Kidney epithelial cell (primary cell): ENCODE measurements at places on chromosomes 6 and 20. TPM values are rescaled to one million over a fixed set of nuclear protein-coding genes. Genes with fewer than 3 reads are reported as not detected.
A peak's percentile ranks its signal among the peaks of the same experiment; 100 is the strongest.

MAVS gene
- 30.8 and 32.0 TPM in 2 replicates for total RNA-seq

NHLRC1 gene
- total RNA-seq, result 3.1 and 4.5 TPM in 2 replicates

ASIP gene
- not detected in 2 replicates for total RNA-seq

TSBP1 gene
- total RNA-seq, result not detected in 2 replicates

MTCH1 gene
- total RNA-seq, result 172 and 173 TPM in 2 replicates

MAK gene
- total RNA-seq, result 0.14 and 0.17 TPM in 2 replicates

BPI gene
- total RNA-seq, result not detected in 2 replicates

DSP gene
- total RNA-seq, result 216 and 220 TPM in 2 replicates

- no peak for DNase-seq
Observed at GRCh38 chr20:47691625-47692024, 93.7 kb downstream of the SULF2 start.

GRCh38 chr6:29763491-29764289 lies 40.5 kb downstream of the HLA-F start:
- DNase-seq, result peak; percentile 92

- no peak for DNase-seq
Observed at GRCh38 chr6:3349388-3350251, 90.9 kb downstream of the PSMG4 start.

DNA sequence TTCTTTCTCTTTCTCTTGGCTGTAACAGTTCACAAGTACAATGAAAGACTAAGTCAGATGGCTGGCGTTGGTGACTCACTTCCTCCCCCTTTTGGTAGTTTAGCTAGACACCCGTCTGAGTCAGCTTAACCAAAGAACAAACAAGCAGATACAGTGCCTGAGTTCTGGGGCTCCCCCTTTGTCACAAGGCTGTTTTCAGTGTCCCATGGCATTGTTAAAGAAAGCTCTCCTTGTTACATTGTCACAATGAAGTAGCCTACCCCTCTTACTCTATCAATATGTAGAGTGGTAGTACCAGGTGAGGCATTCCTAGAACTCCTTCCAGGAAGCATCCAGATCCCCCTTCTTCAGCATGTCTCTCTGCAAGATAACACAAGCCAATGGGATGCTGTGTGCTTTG lies 38.6 kb downstream of the KIAA0408 start:
- peak; percentile 93 for DNase-seq

DNA sequence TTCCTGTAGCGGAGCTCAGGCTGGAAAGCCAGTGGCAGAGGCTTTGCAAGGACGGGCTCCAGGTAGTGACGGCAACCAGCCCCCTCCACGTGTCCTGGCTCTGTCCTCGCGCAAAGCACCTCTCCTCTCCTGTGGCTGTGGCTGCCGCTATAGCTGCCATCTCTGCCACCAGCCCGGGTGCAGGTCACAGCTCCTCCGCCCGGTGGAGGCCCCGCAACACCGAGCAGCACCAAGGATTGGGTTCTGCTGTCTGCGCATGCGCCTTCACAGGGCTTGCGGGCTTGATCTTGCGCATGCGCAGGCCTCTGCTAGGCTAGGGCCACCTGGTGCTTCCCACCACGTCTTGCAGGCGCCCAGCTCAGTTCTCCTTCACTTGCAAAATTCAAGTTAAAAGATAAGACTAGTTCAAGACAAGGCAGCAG lies 625.4 kb downstream of the QKI start:
- no peak for DNase-seq

GRCh38 chr6:155964544-155964943 lies 508.9 kb upstream of the NOX3 start:
- DNase-seq, result no peak

DNA sequence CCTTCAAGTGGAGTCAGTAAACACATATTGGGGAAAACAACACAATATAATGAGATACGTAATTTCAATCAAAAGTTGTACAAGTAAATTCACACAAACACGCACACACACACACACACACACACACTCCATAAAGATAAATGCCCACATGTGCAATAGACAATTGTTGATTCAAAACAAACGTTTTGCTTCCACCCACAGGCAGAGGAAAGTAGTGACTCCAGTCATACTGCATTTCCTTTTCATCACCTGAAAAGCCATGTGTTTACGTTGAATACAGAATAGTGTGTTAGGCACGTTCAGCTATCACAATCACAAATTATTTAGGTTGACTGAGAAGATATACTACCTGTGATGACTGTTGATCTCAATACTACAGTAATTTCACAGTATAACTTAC lies 443.8 kb upstream of the MANEA start:
- no peak for DNase-seq

DNA sequence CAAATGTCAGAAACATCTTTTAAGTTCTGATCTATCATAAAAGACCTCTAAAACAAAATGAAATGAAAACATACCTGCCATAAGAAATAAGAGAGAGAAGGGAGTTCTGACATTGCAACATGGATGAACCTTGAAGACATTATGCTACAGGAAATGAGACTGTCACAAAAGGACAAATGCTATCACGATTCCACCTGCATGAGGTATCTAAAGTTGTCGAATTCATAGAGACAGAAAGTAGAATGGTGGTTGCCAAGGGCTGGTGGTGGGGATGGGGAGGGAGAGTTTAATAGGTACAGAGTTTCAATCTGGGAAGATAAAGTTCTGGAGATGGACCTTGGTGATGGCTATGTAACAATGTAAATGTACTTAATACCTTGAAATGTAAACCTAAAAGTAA lies 3.3 kb downstream of the EZR start:
- DNase-seq, result no peak

GRCh38 chr6:134351615-134352474 lies 33.9 kb upstream of the SGK1 start:
- DNase-seq, result no peak

- no peak for DNase-seq
Observed at GRCh38 chr6:128358244-128358776, 162.1 kb downstream of the PTPRK start.

DNA sequence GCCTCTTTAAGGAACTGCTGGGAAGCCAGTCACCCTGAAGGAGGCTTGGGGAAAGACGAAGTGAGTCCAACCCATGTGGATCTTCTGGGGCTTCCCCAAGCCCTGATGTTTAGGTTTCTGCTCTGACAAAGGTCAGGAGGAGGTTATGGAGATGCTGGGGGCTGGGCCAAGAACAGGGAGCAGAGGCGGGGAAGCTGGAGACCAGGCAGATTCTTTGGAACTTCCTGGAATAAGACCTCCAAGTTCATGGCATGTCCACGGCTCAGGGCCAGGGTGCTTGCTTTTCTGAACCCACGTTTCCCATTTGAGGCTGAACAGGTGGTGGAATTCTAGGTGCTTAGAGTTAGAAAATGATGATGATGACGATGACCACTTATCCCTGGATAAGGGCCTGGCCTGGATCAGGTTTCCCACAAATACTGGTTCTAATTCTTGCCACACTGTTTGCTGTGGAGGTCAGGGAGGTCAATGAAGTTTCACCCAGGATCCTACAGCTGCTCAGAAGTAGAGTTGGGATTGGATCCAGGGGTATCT lies 30.0 kb upstream of the TGM2 start:
- DNase-seq, result no peak

DNA sequence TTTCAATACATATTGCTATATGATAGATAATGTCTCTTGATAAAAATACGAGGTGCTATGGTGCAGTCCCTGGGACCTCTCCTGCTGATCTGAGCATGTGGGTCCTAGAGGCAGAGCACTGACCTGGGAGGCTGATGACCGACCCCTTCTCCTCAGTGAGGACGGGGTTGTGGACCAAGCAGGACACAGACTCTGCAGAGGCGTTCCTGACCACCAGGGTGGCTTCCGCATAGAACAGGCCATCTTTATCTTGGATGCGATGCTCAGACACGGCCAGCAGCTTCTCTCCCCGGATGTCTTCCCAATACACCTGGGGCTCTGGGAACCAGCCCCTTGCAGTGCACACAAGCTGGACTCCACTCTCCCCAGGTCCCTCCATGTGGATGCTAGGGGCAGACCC lies 4.2 kb downstream of the BTNL2 start:
- no peak for DNase-seq

DNA sequence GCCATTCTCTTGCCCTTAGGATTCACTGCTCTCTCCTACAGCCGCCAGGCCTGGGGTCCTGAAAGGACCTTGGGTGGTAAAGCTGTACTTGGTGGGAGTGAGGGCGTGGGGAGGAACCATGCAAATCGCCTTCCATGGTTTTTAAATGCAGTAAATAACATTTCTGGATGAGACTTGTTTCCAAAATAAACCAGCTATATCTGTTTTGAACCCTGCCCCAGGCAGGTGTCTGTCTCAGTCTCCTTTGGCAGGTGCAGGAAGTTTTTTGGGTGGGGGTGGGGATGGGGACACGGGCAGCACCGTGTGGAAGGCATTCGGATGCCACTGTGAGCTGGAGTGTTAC lies 14.3 kb downstream of the ITPA start:
- no peak for DNase-seq

DNA sequence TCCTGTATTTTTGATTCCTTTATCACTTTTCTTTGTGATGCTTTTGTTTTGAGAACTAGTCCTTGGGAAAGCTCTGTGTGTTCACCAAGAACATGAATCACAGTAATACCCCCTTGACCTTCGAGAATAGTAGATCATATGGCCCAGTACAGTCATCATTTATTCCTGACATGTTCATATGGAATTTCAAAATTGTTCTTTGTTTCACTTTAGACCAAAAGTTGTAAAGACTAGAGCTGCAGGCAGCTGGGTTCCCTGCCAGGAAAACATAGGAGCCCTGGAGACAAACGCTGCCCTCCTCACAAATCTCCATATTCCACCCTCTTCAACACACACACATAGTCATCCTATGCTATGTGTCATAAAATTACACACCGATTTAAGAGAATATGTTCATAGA lies 621.2 kb upstream of the EYS start:
- no peak for DNase-seq
